A549 treated with Mapracorat at 1 μM for 4 hours (cell line): ENCODE measurements at places on chromosomes 1 and 21. TPM values are rescaled to one million over a fixed set of nuclear protein-coding genes. Genes with fewer than 3 reads are reported as not detected.

Gene F5
- 0.05 to 0.09 TPM (median 0.07 TPM) in 5 replicates for total RNA-seq

Gene CELSR2
- 3.3 to 5.5 TPM (median 5.1 TPM) in 5 replicates for total RNA-seq

Gene TDRD10
- total RNA-seq = 0.23 TPM in 1 of 5 replicates, not detected in the others

Gene CLCA4
- not detected in 5 replicates for total RNA-seq

Gene ACTL8
- total RNA-seq = 1.0 to 2.2 TPM (median 1.9 TPM) in 5 replicates

Gene SMIM1
- 0.52 to 2.6 TPM (median 1.4 TPM) in 5 replicates for total RNA-seq

Gene DSCAM
- total RNA-seq = not detected in 5 replicates

Gene WNT4
- 0.16 to 0.47 TPM (median 0.22 TPM) in 5 replicates for total RNA-seq

Gene ABL2
- 16.2 to 22.3 TPM (median 16.8 TPM) in 5 replicates for total RNA-seq

Gene OR2M3
- not detected in 5 replicates for total RNA-seq

Gene TMCC2
- 1.4 to 1.8 TPM (median 1.6 TPM) in 5 replicates for total RNA-seq

Gene CFAP126
- total RNA-seq = 0.19 to 0.32 TPM (median 0.24 TPM) in 3 of 5 replicates, not detected in the others

Gene NUF2
- total RNA-seq = 22.9 to 29.3 TPM (median 27.2 TPM) in 5 replicates

Gene TBX19
- 0.35 to 1.00 TPM (median 0.68 TPM) in 5 replicates for total RNA-seq

Gene OR10Z1
- not detected in 5 replicates for total RNA-seq

Gene NTRK1
- total RNA-seq = 0.08 to 0.18 TPM (median 0.13 TPM) in 3 of 5 replicates, not detected in the others

Gene NBPF6
- total RNA-seq = 0.15 TPM in 1 of 5 replicates, not detected in the others

Gene FAM78B
- 0.19 to 0.35 TPM (median 0.24 TPM) in 5 replicates for total RNA-seq

Gene CELA3B
- total RNA-seq = not detected in 5 replicates
